GM18507 (cell line): ENCODE measurements at places on chromosomes 12 and 14.

DNA sequence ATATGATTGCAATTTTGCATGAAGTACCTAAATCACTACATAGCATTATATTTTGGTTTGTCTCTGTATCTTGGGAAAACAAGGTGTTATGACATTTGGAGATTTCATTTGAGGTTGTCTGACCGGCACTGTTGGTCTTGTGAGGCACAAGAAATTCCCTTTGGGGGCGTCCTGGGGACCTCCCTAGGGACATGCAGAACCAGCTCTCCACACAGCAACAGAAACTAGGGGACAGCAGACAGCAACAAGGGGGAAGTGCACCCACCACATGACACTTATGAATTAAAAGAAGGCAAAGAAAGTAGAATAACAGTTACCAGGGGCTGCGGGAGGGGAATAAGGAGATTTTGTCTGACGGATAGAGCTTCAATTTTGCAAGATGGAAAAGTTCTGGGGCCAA, 14.4 kb downstream of the DDX54 start:
- no peak for DNase-seq

DNA sequence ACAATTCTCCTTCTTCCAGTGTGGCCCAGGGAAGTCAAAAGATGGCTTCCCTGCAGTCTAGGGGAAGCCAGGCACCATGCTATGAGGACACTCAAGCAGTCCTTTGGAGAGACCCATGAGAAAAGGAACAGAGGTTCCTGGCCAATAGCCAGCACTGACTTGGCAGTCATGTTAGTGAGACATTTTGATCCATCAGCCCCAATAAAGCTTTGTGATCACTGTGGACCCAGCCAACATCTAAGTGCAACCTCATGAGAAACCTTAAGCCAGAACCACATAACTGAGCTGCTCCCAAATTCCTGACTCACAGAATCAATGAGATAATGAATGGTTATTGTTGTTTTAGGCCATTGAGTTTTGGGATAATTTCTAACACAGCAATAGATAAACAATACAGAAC, 51.0 kb upstream of the NAP1L1 start:
- DNase-seq = no peak

DNA sequence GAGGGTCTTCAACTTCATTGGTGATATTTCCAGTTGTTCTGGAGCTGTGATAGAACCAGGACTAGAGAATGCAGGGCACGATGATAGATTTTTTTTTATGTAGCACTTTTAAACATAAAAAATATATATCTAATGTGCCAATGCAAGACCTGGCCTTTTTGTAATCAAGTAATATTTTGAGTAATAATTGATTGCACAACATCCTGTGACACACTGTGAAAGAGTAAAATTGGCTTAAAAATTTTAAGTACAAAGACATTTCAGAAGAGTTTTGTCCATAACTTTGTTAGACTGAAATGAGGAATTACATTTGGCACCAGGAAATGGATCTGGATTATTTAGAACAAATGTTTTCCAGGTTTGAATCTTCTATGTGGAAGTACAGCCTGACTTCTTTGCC, 22.1 kb downstream of the PRKCH start:
- no peak for DNase-seq

- DNase-seq = peak; percentile 43
Measured at GRCh38 chr12:52903285-52903854, 1.5 kb downstream of the KRT8 start.

GRCh38 chr14:84152452-84152851, 1377.5 kb upstream of the FLRT2 start:
- no peak for DNase-seq

- DNase-seq = no peak
Measured at GRCh38 chr14:94129758-94130414, 482 bp upstream of the IFI27L2 start.

DNA sequence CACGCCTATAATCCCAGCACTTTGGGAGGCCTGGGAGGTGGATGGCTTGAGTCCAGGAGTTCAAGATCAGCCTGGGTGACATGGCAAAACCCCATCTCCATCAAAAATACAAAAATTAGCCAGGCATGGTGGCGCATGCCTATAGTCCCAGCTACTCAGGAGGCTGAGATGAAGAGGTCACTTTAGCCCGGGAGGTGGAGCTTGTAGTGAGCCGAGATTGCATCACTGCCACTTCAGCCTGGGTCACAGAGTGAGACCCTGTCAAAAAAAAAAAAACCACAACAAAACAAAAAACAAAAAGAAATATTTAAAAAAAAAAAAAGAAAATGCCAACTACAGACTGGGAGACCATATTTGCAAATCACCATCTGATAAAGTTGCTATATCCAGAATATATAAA, 17.5 kb downstream of the WDR89 start:
- DNase-seq = no peak

DNA sequence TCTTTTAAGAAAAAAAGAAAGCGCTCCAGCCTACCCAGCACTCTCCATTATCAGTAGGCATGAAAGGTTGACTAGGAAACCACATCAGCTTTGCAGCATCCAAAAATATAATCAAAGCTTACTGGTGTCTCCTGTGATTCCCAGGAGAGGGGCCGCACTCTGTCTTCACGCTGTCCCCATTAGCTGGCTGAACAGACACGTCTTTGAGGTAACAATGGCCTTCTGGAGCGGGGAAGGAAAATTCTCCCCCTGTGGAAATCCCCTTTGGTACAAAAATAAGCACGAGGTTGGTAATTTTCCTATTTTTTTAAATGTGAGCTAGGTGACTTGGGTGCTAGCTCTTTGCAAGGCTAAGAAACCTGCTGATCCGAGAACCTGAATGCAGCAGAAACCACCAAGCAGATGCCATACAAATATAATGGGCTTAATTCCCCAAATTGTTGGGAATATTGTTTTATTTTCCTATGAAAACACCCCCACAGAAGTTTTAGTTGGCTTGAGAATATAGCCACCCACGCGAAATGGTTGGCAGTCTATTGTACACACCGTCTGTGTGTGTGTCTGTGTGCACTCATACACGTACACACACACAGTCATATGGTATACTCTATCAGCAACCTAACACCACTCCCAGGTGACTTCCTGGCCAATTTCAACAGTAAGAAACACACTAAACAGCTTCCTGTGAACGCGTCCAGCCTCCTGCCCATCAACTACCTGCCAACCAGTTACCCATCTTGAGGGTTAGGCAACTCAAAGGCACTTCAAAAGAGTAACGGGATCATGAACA, 71.2 kb downstream of the KSR2 start:
- DNase-seq = no peak

GRCh38 chr14:65346895-65347294, 65.6 kb upstream of the FUT8 start:
- DNase-seq = no peak

GRCh38 chr12:118689793-118690192, 291.5 kb upstream of the SRRM4 start:
- DNase-seq = no peak

DNA sequence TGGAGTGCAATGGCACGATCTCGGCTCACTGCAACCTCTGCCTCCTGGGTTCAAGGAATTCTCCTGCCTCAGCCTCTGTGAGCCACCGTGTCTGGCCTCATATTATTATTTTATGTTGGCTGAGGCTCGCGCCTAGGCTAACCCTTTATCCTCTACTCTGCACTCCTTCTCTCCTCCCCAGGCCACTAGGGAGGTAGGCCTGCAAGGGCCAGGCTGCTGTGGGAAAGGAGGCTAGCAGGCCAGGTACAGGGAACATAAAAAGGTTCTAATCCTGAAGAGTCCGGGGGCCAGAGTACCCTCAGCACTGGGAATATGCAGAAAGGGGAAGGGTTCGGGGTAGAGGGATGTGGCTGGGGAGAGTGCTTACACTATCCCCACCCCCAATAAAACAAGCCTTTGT, 14.9 kb downstream of the PKP2 start:
- DNase-seq = no peak

GRCh38 chr12:125412506-125412905, 347.3 kb downstream of the AACS start:
- no peak for DNase-seq

DNA sequence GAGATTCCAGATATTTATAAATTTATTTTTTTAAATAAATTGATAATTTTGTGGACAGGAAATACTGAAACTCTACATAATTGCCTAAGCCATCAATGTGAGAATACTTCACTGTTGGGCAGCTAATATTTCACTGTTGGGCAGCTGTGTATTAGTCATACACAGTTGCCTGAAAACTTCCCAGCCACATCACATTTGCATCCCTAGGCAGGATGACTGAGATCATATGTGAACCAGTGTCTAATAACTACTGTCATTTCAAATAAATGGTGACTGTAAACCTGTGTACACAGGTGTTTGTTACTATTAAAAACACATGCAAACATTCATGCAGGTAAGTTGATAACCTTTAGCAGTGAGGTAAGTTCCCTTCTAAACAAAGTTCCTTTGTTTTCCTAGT, 43.9 kb downstream of the TMTC3 start:
- no peak for DNase-seq
